SJCRH30 (cell line): ENCODE measurements at places on chromosomes 7 and 10. TPM values are rescaled to one million over a fixed set of nuclear protein-coding genes. Genes with fewer than 3 reads are reported as not detected.

DNA sequence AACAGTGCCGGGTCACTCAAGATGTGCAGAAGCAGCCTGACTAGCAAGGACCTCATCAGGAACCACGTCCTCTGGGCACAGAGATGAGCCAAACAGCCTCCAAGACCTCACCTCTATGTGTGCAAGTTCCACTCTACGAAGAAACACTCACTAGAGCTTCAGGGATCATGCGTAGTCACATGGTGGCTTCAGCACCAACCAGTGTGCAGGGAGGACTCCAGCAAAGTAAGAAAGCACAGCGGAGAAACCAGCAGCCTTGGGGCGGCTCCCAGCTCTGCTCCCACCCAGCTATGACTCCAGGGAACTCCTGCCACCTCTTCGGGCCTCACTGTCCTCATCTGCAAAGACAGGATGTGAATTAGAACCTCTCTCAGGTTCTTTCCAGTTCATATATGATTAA is 58.2 kb downstream of the SLIT1 start:
- no peak overlapping the region for H3K27ac ChIP-seq
- peaks cover 25% of the 10 kb centered on the region for H3K4me1 ChIP-seq
- no peak overlapping the region for H3K4me3 ChIP-seq
- no peaks in the 10 kb centered on the region for H3K27me3 ChIP-seq
- H3K36me3 ChIP-seq = no peaks in the 10 kb centered on the region
- DNase-seq = no peak

- H3K36me3 ChIP-seq = peaks cover 6% of the 10 kb centered on the region; the same call in 1 of the 2 replicates
- H3K27me3 ChIP-seq = no peaks in the 10 kb centered on the region
- no peak overlapping the region for H3K4me3 ChIP-seq
Measured at GRCh38 chr7:91098566-91098965, 165.7 kb upstream of the FZD1 start.

DNA sequence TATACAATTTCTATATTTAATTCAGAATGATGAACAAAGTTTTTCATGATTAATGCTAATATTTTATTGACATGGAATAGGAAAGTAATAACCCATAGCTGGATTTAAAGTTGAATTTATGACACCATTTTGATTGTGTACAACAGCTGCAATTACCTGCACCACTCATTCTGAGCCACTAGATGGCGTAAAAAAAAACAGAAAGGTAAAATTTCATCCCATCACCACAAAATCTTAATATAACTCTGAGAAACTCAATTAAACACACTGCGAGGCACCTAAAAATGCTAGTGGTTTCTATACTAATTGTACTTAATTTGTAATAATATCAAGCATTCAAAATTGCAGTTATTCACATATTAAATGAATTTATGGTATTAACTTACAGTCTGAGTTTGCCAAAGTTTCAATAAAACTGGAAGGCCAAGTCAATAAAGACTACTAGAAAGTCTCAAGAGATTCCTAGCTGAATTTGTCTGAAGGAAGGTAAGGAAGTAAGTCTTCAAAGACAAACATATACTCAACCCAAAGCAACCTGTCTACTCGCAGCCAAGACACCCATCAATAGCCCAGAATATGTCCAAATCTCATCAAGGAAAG is 182.5 kb downstream of the SKAP2 start:
- H3K4me1 ChIP-seq = peaks cover 3% of the 10 kb centered on the region
- H3K27ac ChIP-seq = no peak overlapping the region
- no peak overlapping the region for H3K4me3 ChIP-seq
- no peaks in the 10 kb centered on the region for H3K36me3 ChIP-seq

GRCh38 chr10:122435212-122435827 is 19.1 kb upstream of the ARMS2 start:
- no peak overlapping the region for H3K27ac ChIP-seq
- no peaks in the 10 kb centered on the region for H3K27me3 ChIP-seq
- no peaks in the 10 kb centered on the region for H3K36me3 ChIP-seq
- no peak for DNase-seq

DNA sequence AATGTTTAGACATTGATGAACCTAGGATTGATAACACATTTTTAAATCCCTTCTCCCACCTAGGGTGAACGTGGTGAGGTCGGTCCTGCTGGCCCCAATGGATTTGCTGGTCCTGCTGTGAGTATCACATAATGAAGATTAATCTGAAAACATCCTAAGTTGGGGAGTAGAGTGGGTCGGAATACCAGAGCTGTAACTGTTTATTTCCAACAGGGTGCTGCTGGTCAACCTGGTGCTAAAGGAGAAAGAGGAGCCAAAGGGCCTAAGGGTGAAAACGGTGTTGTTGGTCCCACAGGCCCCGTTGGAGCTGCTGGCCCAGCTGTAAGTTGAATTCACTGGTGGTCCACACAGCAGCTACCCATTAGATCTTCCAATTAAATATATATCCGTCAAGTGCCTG is 25.6 kb downstream of the COL1A2 start:
- H3K27ac ChIP-seq = no peak overlapping the region
- H3K27me3 ChIP-seq = no peaks in the 10 kb centered on the region
- H3K4me3 ChIP-seq = no peak overlapping the region
- DNase-seq = no peak
- no peaks in the 10 kb centered on the region for H3K36me3 ChIP-seq

- no peaks in the 10 kb centered on the region for H3K27me3 ChIP-seq
- no peaks in the 10 kb centered on the region for H3K4me1 ChIP-seq
- no peaks in the 10 kb centered on the region for H3K36me3 ChIP-seq
- no peak for DNase-seq
Measured at GRCh38 chr10:78571891-78572290, 496.9 kb upstream of the ZMIZ1 start.

DNA sequence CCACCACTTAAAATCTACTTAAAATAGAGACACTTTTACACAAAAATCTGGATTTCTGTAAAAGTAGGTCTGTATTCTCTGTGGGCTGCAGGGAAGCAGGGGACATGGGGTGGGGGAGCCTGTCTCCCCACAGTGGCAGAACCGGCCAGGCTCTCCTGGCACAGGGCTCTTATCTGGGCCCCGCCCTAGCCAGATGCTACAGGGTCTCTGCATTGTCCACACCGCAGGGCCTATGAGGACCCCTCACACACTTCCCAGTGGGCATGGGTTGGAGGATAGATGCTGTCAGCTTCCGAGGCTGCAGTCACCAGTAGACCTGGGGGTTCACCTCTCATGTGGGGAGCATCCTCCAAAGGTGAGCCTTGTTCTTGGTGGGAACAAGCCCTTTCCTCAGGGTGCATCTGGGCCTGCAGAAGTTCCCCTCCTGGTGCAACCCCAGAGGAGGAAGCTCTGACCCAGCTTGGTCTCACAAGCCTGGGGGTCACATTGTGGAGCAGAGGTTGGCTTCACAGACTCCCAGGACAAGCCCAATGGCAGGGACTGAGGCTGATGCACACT is 15.4 kb upstream of the MYL7 start:
- no peak overlapping the region for H3K4me3 ChIP-seq
- no peak for DNase-seq
- H3K4me1 ChIP-seq = peaks cover 8% of the 10 kb centered on the region
- no peaks in the 10 kb centered on the region; the same call in 1 of the 2 replicates for H3K27me3 ChIP-seq
- no peak overlapping the region for H3K27ac ChIP-seq
- H3K36me3 ChIP-seq = no peaks in the 10 kb centered on the region

- DNase-seq = no peak
- H3K4me3 ChIP-seq = no peak overlapping the region
- no peak overlapping the region for H3K27ac ChIP-seq
Measured at GRCh38 chr10:3293581-3294431, 121.2 kb upstream of the PITRM1 start.

- H3K4me1 ChIP-seq = peaks cover 34% of the 10 kb centered on the region
- H3K27ac ChIP-seq = no peak overlapping the region
- no peaks in the 10 kb centered on the region for H3K36me3 ChIP-seq
- DNase-seq = no peak
Measured at GRCh38 chr7:151430391-151431205, 9.3 kb downstream of the CRYGN start.

- H3K27ac ChIP-seq = no peak overlapping the region
- H3K27me3 ChIP-seq = no peaks in the 10 kb centered on the region
- DNase-seq = no peak
- no peaks in the 10 kb centered on the region for H3K4me1 ChIP-seq
- H3K4me3 ChIP-seq = no peak overlapping the region
Measured at GRCh38 chr7:21585070-21585724, 42.4 kb downstream of the DNAH11 start.

- DNase-seq = no peak
- no peak overlapping the region for H3K4me3 ChIP-seq
- H3K27me3 ChIP-seq = no peaks in the 10 kb centered on the region
- no peak overlapping the region for H3K27ac ChIP-seq
- H3K4me1 ChIP-seq = no peaks in the 10 kb centered on the region
Measured at GRCh38 chr7:154987571-154987970, 15.4 kb downstream of the PAXIP1 start.

DNA sequence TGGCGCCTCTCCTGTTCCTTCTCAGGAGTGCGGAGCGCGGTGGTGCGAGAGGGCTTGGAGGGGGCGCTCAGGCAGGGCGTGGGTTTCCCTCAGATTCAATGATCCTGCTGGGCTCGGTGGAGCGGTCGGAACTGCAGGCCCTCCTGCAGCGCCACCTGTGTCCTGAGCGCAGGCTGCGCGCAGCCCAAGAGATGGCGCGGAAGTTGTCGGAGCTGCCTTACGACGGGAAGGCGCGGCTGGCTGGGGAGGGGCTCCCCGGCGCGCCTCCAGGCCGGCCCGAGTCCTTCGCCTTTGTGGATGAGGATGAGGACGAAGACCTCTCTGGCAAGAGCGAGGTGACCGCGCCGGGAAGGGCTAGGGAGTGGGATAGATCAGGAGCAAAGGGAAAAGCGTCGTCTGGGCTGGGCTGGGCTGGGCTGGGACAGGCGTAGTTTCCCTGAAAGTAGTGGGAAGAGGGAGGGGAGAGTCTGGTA is 17.0 kb downstream of the FAM131B start:
- no peaks in the 10 kb centered on the region for H3K4me1 ChIP-seq
- no peak overlapping the region for H3K27ac ChIP-seq
- H3K36me3 ChIP-seq = no peaks in the 10 kb centered on the region
- no peak overlapping the region for H3K4me3 ChIP-seq
- peaks cover 11% of the 10 kb centered on the region; the same call in 1 of the 2 replicates for H3K27me3 ChIP-seq
- no peak for DNase-seq

DNA sequence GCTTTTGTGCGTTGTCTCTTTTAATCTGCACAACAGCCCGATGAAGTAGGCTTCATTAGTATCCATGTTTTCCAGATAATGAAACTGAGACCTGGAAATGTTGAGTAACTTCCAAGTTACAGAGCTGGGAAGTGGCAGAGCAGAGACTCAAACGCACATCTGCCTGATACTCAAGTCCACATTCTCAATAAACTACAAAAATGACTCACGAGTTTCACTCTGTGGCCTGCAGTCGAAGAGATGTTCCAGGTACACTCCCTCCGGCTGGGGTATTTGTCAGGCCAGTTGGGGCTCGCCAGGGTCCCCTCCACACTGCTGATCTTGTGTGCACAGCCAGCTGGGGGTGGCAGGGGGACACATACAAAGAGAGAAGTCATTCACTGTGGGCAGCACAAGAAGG is 17.7 kb upstream of the OPALIN start:
- no peaks in the 10 kb centered on the region for H3K27me3 ChIP-seq
- H3K27ac ChIP-seq = no peak overlapping the region
- no peak overlapping the region for H3K4me3 ChIP-seq
- H3K36me3 ChIP-seq = no peaks in the 10 kb centered on the region
- H3K4me1 ChIP-seq = peaks cover 12% of the 10 kb centered on the region; the same call in 1 of the 2 replicates
- DNase-seq = no peak

The HOXA11 gene
- 5.0 and 5.8 TPM in 2 replicates for total RNA-seq

The ERVW-1 gene
- 66.6 and 78.1 TPM in 2 replicates for total RNA-seq

The ADAMTS14 gene
- total RNA-seq = 6.4 and 7.6 TPM in 2 replicates

The CD36 gene
- total RNA-seq = 0.13 and 0.22 TPM in 2 replicates

The EPO gene
- total RNA-seq = not detected in 2 replicates

The FANK1 gene
- total RNA-seq = 0.42 and 0.71 TPM in 2 replicates

The ANXA7 gene
- 52.2 and 55.7 TPM in 2 replicates for total RNA-seq

The MRC1 gene
- 0.03 TPM in 1 of 2 replicates, not detected in the other for total RNA-seq
